ENCODE measurements at places on chromosomes 5 and 9.

GRCh38 chr5:53446908-53447307, 33.5 kb upstream of the FST start:
- DNase-seq, result no peak

DNA sequence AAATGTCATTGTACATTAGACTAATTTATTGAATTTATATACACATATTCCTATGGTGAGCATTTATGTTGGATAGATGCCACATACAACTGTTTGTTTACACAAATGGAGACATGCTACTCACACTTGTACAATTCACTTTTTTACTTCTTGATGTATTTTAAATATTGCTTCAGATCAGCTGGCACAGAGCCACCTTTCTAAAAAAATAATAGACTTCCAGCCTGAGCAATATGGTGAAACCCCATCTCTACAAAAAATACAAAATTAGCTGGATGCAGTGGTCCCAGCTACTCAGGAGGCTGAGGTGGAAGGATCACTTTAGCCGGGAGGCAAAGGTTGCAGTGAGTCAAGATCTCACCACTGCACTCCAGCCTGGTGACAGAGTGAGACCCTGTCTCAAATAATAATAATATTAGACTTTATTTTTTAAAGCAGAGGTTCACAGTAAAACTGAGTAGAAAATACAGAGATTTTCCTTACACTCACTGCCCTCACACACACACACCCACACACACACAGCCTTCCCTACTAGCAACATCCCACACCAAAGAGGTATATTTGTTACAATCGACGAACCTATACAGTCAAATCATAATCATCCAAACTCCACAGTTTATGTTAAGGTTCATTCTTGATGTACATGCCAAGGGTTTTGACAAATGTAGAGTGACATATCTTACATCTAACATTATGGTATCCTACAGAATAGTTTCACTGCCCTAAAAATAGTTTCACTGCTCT, 16.5 kb upstream of the ADRB2 start:
- DNase-seq, result no peak

DNA sequence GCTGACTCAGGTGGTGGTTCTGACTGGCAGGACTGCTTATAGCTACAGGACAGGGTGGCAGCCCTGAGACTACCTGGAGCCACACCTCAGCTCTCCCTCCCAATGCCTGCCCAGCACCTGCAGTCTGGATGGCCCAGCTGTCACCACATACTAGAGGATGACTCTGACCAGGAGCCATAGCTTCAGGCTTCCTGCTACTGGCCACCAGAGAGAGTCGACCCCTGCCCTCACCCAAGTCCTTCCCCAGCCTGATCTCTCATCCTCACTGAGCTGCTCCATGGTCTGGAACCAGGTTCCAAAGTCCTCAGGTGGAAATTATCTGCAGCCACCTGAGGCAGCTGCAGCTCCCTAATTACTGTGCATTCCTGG, 25.6 kb upstream of the TDRD7 start:
- DNase-seq, result no peak

DNA sequence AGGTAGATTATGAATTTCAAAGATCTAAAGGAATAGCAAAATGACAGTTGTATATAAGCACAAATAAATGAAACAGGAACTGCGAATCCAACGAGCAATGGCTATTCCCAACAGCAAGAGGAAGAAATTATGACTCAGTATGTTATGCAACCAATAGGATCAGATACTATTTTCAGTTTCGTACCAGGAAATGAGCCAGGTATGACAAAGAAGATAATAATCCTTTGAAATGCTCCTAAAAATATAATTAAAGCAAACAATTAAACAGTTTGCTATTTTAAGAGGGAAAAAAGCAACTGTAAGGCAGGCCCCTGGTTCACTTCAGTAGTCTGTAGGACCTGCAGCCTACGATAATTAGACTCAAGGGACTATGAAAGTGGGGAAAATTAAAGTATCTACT, 58.9 kb downstream of the AUH start:
- DNase-seq, result no peak

- no peak for DNase-seq
Observed at GRCh38 chr5:1915316-1915715, 32.6 kb upstream of the IRX4 start.

- no peak for DNase-seq
Observed at GRCh38 chr9:81629440-81629839, 59.9 kb downstream of the TLE1 start.

GRCh38 chr5:158152136-158152535, 293.2 kb upstream of the CLINT1 start:
- no peak for DNase-seq

DNA sequence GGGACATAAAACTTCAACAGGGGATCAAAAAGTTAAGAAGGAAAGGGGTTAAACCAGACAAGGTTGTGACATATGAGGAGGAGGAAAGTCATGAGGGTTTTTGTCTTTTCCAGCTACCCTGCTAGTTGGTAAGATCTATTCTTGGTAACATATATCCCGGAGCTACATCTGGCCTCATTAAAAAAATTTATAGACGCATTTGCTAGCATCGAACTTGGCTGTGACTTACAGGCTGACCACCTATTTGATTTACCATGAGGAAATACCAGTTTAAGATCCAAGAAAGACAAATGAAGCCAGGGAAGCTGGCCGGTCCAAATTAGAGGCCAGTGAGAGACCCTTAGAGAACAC, 87.6 kb upstream of the NIPAL4 start:
- no peak for DNase-seq
